ENCODE measurements at places on chromosomes 4 and X.

DNA sequence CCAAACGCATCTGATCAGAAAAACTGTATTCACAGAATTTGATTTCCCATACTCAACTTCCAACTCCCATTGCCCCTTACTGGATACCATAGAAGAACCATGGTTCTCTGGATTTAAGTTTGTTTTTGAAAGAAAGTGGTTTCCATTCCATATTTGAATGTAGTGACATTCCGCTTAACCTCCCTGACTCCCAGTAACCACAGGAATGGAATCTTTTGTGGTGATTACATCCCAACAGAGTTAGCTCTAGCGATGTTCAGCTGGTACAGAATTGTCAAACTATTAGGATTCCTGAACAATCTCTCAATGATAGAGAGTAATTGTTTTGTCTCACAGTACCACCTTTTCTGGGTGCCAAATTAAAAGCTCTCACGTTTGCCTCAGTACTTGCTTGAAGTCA, 1.7 kb downstream of the NUDT10 start:
- DNase-seq, result no peak

DNA sequence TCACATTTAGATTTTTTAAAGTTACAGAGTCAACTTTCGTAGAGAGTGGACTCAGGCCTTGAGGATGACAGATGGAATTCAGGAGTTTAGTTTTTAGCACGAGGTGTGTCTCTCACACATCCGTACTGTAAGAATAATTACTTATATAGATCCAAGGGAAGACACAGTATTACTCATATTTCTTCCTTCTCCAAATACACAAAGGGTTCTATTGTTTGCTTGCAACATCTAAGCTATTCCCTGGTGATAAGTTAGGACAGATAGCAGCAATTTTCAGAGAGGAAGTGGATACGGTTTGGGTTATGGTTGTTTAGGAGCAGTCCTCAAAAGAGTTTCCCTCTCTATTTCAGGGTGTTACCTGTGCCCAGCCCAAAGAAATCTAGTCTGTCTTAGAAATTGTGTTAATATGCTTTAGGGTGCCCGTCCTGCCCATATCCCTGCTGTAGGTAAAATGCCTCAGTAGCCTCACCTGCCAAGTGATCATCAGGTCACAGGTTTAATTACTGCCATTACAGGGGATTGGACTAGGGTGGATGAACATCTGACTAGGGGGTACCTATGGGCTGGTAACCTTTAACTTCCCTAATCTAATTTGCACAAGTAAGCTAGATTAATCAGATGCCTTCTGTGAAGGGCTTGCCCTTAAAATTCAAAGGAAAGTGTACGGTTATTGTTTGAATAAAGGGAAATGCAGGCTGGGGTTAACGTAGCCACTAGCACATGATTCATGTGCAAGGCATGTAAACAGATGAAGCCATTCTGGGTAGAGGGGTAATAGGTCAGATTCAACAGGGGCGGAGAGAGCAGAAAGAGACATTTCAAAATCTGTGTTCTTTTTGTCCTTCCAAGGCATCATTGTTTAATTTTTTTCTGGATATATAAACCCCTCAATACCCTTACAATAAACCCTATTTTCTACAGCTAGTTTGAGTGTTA, 8.7 kb upstream of the PPP3CA start:
- DNase-seq, result no peak

GRCh38 chr4:77349796-77350195, 192.8 kb downstream of the CCNG2 start:
- DNase-seq, result no peak

DNA sequence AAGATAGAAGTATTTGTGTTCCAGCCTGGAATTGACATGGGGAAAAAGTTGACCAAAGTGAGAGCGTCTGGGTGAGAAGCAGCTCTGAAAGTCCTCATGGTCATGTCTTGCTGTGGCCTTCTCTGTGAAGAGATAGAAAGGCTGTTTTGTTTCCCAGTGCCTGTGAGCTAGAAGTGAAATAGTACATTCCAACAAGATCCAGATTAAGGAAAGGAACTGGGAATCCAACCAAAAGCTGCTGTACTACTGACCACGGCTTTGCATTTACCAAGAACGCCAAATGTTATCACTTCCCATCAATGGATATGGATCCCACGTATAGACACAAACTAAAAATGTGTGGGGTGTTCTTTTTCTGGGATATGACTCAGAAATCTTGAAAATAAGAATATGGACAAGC, 51.2 kb downstream of the TENM3 start:
- no peak for DNase-seq

- DNase-seq, result no peak
Observed at GRCh38 chrX:71291381-71291780, 7.9 kb downstream of the NONO start.

Data from stimulated activated CD4-positive, alpha-beta T cell treated with anti-CD3 and anti-CD28 coated beads, Interleukin-15, amount 100 ng/mL, for 24 hours (primary cell).